Activated CD4-positive, alpha-beta T cell treated with anti-CD3 and anti-CD28 coated beads for 36 hours (primary cell): ENCODE measurements at places on chromosomes 4 and X.
A peak's percentile ranks its signal among the peaks of the same experiment; 100 is the strongest.

DNA sequence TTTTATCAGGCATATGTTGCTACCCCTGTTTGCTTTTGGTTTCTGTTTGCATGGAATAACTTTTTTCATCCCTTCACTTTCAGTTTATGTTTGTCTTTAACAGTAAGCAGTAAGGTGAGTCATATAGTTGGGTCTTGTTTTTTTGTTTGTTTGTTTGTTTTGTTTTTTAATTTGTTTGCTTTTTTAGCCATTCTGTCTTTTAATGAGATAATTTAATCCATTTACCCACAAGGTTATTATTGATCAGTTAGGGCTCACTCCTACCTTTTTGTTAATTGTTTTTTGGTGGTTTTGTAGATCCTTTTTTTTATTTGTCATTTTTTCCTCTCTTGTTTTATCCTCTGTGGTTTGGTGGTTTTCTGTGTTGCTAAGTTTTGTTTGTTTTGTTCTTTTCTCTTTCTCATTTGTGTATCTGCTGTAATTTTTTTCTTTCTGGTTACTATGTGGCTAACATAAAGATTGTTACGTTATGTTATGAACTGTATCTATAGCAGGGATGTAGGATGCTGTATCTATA is 379.5 kb upstream of the MAD2L1 start:
- DNase-seq: no peak

DNA sequence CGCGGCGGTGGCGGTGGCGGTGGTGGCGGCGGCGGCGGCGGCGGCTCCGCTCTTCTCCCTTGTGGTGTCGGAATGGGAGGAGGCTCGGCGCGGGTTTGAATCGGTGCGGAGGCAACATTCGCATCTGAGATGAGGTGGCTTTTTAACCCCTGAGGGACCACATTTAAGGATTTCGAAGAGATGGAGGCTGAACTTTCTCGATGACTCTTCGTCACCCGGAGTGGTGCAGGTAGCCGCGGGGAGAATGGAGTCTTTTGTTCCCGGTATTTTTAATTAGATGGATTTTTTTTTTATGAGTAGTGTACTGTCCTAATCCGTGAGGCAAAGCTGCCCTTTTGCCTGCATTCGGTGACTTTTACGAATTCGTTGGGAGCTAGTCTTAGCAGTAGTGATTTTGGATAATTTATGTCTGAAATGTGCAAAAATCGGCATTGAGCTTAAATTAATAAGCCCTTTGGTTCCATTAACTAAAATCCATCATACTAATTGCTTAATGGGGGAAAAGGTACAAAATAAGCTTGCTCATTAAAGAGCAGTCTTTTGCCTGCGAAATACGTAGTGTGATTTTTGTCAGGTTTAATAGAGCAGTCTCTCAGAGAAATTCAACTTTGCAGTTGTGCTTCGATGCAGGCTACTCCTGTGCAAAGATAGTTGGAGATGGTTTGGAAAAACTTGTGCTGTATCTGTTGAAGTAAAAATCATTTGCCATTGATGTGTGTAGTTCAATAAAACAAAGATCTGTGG is 206.2 kb downstream of the TENM3 start:
- DNase-seq: no peak

- DNase-seq: no peak
Measured at GRCh38 chr4:152983221-152983620, 47.1 kb downstream of the FHDC1 start.

DNA sequence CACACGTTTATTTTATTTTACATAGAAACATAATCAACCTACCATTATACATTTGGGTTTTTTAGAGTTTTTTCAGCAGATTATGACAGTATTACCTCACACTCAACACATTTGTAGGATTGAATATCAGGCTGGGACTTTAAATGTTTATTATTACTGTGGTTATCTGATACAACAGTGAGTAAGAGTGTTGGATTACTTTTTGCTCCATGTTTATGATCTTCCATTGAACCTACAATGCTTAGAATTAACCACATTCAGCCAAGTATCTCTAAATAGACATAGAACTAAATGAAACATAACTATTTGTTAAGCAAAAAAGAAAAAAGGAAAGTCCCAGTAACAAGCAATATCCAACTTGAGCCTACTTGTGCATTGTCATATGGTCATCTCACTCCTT is 607.4 kb upstream of the PITX2 start:
- no peak for DNase-seq

DNA sequence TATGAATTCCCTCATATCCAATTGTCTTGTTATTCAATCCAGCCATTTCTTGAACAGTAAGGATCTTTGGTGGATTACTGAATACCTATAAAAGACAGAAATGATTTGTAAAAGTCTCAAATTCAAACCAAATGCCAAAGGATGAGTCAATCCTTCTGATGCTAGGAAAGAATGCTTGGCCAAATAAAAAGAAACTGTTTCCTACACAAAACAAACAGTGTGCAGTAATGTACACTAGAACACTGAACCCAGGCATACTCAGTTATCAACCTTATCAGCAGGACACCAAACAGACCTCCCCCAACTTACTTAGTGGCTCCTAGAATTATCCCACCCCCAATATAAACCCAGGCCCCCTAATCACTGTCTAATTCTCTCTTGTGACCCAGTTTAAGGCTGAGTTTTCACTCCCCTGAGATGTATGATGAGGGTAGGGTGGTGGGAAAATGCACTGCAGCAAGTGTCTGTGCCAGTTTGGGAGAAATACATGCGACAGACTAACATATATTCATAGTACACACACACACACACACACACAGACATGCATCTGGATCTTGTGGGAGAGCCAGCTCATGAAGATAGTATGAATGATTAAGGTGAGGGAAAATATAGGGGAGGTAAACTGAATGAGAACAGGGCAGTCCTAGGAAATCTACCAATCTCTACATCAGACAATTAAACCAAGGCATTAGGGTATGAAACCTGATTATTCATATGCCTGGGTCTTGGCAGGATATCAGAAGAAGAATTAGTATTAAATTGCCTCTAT is 35.0 kb downstream of the CLDN2 start:
- no peak for DNase-seq

- DNase-seq: no peak
Measured at GRCh38 chr4:122009524-122009923, 57.7 kb upstream of the TRPC3 start.

DNA sequence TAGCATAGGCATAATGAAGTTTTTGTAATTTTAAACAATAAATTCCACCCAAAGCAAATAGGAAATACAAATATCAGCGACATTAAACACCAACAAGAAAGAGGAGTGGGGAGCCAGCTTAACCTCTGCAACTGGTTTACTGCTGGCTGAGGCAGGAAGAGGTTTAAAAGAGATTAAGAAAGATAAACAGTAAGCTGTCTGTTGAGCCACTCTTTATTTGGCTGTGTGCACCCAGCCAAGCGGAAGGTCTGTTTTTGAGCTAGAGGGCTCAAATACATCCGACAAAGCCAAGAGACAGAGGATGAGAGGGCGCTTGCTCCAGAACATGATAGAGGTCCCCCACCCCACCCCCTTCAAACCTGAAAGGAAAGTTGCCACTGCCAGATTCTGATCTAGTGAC is 191.4 kb downstream of the MGST2 start:
- no peak for DNase-seq

GRCh38 chrX:153638436-153639176 is 8.4 kb upstream of the DUSP9 start:
- DNase-seq: no peak

GRCh38 chr4:112128452-112128851 is 16.8 kb upstream of the FAM241A start:
- no peak for DNase-seq

GRCh38 chr4:102139132-102139573 is 206.1 kb downstream of the SLC39A8 start:
- no peak for DNase-seq

- no peak for DNase-seq
Measured at GRCh38 chr4:83323136-83323535, 11.5 kb downstream of the HPSE start.

- no peak for DNase-seq
Measured at GRCh38 chr4:47824840-47825239, 13.0 kb downstream of the CORIN start.

DNA sequence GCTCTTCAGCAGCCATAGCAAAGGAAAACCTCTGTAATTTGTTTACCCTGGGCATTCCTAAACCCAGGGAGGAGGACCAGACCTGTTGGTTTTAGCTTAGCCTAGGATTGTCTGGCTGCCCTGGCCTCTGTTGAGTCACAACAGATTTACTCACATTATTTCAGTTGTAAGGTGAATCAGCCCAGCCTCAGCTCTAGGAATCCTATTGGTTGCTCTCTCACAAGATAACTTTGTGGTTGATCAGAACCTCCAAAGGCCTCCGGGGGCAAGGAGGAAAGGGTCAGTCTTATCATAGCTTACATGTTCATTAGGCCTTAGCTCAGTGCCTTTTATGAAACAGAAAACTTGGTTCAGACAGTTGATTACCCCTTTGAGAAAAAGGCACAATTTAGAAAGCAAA is 41.0 kb downstream of the PDK3 start:
- DNase-seq: peak; percentile 53

DNA sequence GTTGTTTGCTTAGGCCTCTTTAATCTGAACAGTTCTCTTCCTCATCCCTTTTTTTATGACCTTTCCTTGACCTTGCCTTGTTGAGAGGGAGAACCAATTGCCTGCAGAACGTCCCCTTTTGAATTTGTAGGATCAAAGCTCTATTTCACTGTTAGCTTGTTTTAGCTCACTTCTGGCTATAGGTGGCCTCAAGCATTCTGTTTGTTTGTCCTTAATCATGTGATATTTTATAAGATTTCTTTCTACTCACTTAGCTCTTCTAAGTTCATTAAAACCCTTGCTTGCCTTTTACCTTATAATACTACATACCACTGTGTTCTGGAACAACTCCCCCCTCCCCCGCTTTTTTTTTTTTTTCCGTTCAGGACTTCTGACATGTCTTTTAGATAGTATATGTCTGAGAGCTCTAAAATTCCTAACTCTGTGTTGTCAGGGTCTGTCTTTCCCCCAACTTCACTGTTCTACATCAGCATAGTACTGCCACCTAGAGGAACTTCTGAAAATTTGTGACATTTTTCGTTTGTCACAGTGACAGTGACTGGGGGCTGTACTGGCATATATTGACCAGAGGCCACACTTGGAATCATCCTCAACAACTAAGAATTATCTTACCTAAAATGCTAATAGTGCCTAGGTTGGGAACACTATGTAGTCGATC is 128.5 kb downstream of the LARP7 start:
- DNase-seq: peak; percentile 11

GRCh38 chrX:128436397-128437103 is 384.3 kb upstream of the ACTRT1 start:
- no peak for DNase-seq

DNA sequence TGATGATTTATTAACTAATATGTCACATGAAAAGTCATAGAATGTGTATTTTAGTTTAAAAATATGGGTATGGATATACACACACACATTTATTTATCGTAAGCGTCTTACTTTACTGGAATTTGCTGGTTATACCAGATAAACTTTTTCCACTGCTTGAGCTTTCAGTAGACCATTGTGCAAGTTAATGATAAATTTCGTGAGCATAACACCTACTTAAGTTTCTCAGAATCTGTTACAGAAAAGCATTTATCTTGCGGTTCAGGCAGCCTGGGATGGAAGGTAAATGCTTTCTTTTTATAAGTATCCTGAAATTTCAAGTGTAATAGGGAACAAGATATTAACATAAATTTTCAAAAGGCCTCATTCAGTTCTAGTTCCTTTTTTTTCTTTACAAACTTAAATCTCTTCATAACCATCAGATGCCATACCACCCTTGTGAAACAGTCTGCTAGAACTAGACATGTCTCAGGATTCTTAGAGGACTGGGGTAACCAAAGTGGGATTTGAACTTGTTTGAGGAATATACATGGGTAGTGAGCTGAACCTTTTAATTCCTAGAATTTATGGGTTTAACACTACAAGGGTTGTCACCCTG is 27.7 kb downstream of the ATP7A start:
- DNase-seq: no peak

DNA sequence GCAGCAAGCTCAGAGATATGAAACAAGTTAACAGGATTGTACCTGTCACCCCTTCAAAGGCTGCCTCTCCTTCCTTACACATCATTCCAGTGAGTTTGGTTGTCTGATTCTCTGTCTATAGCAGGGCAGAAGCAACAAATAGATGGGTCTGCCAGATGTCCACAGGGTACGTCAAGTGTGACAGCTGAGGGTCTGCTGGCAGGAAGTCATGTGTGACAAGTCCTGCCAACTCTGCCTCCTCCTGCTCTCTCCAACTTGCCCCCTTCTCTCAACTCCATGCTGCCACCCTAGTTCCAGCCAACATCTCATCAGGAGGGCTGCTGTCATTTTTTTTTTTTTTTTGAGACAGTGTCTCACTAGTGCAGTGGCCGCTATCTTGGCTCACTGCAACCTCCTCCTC is 109.2 kb downstream of the NSUN7 start:
- DNase-seq: no peak

GRCh38 chr4:3724319-3725231 is 41.6 kb upstream of the ADRA2C start:
- DNase-seq: no peak

DNA sequence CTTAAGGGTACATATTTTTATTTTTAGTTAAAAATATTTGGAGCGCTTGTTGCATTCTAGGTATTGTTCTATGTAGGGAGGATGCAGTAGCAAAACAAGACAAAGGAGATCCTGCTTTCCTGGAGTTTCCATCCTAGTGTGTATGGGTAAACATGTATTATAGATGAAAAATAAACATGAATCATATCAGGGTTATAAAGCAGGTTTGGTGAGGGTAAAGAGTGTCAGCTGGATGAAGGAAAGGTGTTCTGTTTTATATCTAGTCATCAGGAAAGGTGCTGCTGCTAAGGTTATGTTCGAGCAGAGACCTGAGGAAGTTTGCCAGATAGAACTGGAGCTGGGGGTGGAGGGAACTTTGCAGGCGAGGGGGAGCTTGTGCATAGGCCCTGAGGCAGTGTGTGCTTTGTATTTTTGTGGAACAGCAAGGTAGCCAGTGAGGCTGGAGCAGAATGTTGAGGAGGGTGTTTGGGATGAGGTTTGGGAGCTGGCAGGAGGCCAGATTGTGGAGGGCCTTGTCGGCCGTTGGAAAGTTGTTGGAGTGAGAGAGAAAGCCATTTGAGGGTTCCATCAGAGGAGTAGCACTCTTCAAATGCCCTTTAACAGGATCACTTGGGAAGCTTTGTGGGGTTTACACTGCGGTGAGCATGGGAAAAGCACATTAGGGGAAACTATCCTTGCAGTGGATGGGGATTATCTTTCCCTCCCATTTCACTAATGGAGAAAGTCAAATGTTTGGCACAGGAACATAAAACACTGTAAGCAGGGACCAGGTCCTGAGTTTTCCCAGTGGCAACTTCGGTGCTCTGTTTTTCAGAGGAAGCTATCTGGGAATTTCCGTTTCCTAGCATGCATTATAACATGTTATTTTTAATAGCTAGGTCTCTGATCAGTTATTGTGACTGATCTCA is 35.9 kb downstream of the AFF1 start:
- DNase-seq: no peak

DNA sequence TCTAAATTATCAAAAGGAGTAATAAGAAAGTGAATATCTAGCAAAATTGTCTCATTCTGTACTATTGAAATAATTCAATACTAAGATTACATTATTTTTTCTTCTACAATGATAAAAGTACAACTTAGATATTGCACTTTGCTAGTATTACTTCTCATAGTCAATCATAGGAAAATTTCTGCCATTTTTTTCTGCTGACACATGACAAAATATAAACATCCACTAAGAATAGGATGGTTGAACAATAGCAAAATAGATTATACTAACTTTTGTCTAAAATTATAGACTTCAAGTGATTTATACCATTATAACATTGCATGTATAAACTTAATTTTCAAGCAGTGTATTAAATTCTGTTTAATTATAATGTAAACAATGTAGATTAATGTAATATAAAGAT is 540.2 kb downstream of the PDHA2 start:
- no peak for DNase-seq
